Osteoblast (primary cell): ENCODE measurements at places on chromosomes 3 and 15. TPM values are rescaled to one million over a fixed set of nuclear protein-coding genes. Genes with fewer than 3 reads are reported as not detected.

The GPR176 gene
- total RNA-seq: 136 and 173 TPM in 2 replicates

The IFT57 gene
- 74.9 and 88.7 TPM in 2 replicates for total RNA-seq

The LARP6 gene
- total RNA-seq: 76.0 and 77.4 TPM in 2 replicates

The CRYGS gene
- 0.88 and 1.8 TPM in 2 replicates for total RNA-seq

DNA sequence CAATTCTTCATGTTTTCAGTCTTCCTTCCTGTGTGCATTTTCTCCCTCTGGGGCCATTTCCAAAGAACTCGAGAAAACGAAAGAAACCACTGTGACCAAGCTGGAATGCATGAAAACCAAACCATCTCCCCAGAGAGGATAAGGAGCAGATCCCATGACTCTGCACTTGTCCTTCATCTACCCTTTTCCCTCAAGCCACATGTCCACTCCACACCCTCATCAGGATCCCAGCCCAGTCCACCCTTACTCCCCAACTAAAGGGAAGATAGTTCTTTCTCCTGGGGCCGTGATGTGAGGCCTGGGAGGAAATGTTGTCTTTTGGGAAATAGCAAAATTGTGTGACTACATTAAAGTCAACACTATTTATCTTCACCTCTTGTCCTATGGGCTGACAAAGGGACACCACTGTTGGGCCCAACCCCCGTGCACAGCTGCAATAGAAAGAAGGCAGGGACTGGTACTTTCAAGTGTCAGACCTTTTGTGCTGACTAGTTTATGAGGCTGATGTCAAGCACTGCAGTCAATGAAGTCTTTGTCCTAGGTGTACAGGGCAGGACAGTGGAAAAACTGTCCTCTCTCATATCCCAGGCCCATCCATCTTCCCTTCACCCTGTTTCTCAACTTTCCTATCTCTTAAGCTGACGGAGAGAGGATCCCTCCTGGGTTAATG lies 487.1 kb upstream of the NR2F2 start:
- DNase-seq: no peak

DNA sequence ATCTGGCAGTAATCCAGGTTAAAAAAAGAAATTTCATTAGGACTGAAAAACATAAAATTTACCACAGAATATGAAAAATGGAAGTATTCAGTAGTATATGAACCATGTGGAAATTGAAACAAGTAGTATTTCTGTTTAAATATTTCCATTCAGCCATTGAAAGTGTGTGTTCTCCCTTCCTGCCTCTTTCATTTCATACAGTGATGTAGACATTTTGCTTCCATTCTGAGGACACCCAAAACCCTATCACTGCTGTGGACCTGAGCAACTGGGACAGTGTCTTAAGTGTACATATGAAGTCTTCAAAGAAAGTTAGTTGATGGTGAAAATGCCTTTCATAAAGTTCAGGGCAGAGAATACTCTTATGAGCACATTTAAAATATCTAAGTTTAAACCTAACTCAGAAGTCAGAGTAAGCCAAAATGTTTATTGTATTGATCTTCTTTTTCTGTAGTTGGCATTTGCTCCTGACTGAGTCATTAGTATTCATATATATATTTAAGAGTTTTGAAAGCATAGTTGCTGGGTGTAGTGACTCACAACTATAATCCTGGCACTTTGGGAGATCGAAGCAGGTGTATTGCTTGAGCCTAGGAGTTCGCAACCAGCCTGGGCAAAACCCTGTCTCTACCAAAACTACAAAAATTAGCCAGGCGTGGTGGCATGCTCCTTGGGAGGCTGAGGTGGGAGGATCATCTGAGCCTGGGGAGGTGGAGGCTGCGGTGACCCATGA lies 198.8 kb downstream of the KLHL25 start:
- DNase-seq: no peak

- no peak for DNase-seq
These were observed 46.0 kb upstream of the TSEN2 start for GRCh38 chr3:12438318-12438717.

DNA sequence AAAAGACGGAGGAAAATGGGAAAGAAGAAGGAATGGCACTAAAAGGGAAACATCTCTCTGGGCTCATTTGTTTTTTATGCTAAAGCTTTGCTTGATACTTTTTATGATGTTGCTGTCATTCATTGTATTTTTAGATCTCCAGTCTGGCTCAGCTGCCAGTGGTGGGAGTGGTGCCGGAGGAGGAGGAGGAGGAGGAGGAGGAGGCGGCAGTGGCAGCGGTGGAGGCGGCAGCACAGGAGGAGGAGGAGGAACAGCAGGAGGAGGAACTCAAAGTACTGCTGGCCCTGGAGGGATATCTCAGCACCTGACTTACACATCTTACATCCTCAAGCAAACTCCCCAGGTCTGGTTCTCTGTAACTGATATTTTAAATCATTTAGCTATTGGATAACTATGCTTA lies 49.6 kb downstream of the MAP6D1 start:
- DNase-seq: no peak

GRCh38 chr3:128081226-128081625 lies 29.0 kb downstream of the SEC61A1 start:
- DNase-seq: peak; percentile 31

DNA sequence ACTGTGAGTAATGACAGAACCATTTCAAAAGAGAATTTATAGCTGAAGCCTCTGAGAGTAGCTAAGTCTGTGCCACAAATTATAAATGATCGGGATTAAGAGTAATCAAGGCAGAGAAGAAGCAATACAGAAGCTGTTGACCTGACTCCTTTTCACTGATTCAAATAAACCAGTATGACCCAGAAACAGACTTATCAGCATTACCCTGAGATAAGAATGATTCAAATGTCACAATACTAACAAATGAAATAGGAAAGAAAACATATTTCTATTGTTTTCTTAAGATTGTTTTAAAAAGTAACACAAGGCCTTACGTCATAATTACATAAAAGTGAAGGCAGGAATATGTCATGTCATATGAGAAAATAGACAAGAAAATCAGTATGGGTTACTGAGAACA lies 1534.6 kb downstream of the SI start:
- DNase-seq: no peak
